ENCODE measurements at places on chromosomes 7 and 10.
A peak's percentile ranks its signal among the peaks of the same experiment; 100 is the strongest.

GRCh38 chr10:132643709-132644526 is 106.3 kb downstream of the INPP5A start:
- no peak for DNase-seq

DNA sequence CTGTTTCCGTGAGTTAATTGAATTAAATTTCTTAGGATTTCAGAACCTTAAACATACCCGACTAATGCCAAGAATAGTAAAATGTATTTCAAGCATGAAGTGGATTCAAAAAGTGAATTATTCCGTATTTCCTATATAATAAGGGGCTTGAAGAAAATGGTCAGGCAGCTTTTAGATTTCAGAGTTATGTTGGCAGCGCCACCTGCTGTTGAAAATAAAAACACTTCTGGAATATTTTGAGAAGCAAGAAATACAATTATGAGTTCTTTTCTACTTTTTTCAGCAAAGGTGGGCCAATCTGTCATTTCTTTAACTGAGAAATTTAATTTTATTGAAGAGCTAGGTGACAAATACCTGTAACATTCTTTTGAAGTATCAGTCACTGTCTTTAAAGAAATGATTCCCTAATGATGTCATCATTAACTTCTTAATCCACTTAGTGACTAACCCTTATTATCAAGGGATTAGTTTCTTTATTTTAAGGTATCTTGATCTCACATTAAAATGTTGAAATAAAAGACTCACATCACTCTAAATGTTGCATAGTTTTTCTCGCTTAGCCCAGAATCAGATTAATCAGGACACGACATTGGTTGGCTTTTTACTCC is 36.6 kb upstream of the AGR3 start:
- DNase-seq, result peak; percentile 41

DNA sequence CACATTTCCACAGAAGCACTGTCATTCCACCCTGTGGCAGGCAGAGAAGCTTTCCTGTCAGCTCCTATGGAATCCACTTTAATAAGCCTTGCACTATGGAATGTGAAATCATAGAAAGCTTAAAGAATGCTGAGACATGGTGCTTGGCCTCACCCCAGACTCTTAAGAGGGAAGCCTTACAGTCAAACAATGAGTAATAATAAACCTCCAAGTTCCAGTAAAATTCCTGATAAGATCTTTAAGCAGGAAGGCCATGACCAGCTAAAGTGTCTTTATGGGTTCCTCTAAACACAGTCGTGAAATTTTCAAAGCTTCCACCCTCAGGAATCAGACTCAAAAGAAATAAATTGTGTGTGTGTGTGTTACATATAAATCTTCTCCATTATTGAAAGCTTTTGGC is 11.9 kb upstream of the TEX36 start:
- DNase-seq, result no peak

- DNase-seq, result no peak
Measured at GRCh38 chr10:14800397-14800796, 25.7 kb upstream of the FAM107B start.

DNA sequence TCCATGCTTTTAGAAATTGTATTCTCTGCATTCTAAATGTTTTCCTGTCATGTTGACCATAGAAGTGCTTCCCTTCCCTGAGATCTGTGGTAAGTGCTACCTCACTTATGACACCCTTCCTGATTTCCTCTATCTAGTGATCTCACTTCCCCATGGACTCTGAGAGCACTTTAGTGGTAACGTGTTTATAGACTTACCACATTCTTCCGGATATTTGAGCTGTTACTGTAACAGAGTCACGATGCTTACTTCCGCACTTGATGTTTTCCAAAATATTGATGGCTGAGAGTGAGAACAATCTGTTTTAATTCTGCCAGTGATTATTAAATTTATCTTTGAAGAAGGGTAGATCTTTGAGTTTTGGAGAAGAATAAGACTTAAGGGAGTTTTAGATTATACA is 60.1 kb upstream of the NAMPT start:
- DNase-seq, result no peak

DNA sequence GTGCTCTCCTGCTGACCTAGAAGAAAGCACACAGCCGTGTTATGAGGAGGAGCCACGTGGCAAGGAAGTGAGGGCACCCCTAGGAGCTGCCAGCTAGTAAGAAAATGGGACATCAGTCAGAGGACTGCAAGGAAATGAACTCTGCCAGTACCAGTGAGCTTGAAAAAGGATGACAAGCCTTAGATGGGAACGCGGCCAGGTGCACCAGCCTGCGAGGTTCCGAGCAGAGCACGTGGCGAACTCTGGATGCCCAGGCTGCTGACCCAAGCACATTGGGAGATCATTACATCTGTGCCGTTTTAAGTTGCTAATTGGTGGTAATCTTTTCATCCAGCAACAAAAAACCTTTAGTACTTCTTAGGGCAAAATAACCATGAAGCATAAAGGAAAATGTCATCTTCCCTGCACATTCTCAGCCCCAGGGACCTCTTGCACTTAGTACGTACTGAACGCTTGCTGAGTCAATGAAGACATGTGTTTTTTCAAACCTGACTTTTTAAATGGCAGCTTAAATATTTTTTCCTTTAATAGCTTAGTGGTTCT is 69.4 kb downstream of the AMZ1 start:
- no peak for DNase-seq

- no peak for DNase-seq
Measured at GRCh38 chr7:108234971-108235450, 104.8 kb upstream of the LAMB4 start.

DNA sequence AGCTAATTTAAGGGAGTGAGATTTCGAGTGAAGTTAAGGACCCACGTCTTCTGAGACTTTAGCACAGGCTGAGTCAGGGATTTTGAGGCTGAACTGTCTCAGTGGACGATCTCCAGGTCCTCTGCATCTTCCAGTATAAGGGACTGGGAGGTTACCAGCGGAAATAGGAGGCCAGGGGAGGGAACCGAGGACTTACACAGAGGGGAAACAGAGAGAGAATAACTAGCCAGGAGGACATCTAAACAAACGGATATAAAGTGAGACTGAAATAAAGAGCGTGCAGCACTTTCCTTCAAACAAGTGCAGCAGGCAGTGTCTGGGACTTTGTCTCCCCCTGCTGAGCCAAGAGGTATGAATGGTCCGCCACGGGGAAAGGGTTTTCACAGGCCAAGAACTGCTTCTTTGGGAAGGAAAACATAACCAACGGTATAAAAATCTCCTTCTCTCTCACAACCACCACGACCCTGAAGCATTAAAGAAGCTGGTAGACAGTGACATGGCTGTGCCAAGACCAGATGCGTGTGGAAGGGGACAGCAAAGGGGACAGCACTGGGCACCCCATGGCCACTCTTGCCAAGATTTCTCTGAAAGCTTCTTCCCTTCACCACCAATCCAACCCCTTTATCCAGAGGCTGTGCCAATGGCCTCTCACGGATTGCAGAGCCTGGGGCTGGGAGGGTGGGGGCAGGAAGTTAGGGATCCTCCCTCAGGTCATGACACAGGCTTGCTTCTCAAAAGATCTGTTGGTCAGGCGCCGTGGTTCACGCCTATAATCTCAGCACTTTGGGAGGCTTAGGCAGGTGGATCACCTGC is 72.0 kb downstream of the SLC37A3 start:
- DNase-seq, result peak; percentile 51

DNA sequence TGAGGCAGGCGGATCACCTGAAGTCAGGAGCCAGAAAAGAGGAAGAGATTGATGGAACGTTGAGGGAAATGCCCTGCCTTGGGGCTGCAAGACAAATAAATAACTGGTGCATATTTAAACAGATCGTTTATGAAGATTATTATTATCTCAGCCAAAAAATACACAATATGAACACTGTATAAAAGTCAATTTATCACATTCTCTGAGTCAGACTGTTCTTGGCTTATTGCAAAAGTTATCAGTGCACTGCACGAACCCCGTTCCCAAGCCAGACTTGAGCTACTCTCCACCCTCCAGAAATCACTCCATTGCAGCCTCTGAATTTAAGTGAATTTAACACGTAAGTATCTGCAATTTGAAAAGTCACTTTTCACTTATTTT is 1.6 kb downstream of the DNMBP start:
- no peak for DNase-seq

DNA sequence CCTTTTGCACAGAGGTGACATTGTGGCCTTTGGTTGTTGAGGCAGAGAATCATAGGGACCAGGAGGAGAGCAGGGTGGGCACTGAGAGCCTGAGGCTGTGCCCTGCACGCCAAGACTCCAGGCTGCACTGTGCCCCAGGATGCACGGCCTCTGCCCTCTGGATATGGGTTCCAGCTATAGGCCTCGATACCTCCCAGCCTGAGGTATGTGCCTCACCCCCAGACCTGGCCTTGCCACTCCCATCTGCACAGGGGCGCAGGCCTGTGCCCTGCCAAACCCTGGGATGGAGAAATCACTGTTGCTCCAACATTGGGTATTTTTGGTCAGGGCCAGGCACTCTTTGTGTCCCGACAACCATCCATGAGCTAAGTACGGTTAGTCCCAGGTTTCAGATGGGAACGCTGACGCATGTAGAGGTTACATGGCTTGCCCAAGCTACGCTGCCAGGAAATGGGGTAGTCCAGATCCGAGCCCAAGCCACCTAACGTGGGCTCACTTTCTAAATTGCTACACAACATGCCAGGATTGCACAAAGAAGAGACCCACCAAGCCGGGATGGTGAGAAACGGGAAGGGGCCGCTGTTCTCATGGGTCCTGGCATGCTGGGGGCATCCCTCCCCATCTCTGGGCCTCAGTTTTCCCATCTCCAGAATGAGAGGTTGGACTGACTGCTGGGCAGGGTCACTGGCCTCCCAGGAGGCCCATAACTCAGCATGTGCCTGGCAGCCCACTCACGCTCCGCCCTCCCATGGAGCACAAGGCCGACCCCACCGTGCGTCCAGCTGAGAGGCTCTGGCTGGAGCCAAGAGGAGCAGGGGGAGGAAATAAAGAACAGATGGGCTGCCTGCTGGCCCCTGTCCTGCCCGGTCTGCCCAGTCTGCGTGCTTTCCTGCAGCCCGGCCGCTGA is 44.2 kb downstream of the ZCCHC24 start:
- no peak for DNase-seq

GRCh38 chr10:24239289-24240040 is 30.5 kb downstream of the KIAA1217 start:
- DNase-seq, result no peak

DNA sequence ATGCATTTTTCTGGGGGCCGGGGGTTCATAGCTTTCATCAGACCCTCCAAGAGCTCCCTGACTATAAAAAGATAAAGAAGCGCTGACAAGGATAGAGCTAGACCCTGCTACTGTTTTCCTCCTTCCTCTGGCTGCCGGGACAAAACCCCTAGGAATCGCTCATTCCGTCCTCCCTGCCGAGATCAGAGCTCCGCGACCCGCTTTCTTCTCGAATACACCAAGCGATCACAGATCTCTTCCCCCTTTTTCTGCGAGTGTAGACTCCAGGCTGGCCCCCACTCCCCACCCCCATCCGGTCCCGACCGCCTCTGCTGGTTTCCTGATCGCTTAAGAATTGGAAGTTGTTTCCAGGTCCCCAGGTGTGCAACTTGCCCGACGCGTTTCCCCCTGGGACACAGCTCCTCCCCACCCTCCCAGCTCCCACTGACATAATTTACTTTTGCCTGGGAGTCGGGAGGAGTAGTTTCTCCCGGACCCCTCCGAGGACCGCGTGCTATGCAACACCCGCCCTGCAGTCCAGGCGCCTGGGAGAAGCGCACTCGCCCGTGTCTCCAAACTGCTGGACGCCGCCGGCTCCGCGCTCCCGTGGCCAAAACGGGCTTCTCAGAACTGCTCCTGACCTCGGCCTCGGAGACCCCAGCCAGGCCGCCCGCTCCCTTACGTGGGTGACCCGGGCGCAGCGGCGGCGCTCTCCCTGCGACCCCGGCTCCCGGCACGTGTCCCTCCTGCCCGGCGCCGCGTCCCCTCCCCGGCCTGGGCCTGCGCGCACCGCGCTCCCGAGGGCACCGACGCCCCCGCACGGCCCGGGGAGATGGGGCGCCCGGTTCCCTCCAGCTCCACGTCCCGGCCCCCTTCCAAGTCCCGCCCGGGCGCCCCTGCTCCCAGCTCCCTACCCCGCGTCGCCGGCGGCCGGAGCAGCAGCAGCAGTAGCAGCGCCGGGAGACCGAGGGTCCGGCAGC is 552 bp downstream of the IL15RA start:
- DNase-seq, result peak; percentile 57

- no peak for DNase-seq
Measured at GRCh38 chr7:81013083-81013817, 94.4 kb upstream of the SEMA3C start.

GRCh38 chr7:44729949-44730590 is 18.6 kb upstream of the ZMIZ2 start:
- no peak for DNase-seq

- DNase-seq, result no peak
Measured at GRCh38 chr10:52357971-52358370, 43.9 kb downstream of the DKK1 start.

DNA sequence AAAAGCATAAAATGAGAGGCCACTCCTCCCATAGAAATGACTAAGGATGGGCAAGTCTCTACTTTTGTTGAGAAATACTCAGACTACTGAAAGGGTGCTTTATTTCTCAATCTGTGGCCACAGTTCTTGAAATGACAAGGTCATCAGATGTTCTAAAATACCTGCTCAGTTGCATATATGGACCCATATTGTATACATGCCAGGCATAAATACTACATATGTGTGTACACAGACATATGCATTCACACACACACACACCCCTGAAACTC is 691.5 kb upstream of the SORCS1 start:
- no peak for DNase-seq

All from GM12865 (cell line).